ENCODE measurements at places on chromosomes 7 and 10.

DNA sequence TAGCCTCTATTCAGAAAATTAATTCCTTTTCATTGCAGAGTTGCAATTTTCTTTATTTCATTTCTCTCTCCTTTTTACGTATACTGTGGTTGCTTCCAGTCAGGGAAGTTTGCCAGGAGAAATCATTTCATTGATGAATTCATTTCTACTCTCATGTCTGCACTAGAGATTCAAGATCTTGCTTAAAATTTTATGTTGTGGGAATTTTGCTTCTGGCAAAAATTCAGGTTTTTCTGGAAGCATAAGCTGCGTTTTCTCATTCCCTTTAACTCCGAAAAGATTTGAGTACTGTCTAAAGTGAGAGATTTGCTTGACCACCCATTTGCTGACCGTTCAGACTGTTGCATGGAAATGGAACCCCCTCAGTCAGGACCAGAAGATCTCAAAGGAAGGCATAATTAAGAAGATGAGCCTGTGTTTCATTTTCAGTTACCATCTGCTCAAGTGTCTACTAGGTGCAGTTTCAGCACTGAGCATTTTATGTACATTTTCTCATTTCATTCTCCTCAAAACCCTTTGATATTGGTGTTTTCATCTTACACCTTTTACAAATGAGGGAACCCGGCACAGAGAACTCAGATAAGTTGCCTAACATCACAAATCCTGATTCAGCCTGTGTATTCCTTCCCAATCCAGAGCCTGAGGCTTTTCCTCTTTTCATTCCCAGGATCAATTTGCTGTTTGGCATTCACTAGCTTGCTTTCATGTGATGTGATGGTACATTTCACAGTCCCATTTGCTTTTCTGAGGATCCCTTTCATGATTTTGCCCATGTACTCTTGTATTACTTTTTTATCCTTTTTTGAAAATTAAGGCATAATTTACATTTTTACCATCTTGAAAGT is 3.9 kb downstream of the PTPRZ1 start:
- DNase-seq, result no peak

DNA sequence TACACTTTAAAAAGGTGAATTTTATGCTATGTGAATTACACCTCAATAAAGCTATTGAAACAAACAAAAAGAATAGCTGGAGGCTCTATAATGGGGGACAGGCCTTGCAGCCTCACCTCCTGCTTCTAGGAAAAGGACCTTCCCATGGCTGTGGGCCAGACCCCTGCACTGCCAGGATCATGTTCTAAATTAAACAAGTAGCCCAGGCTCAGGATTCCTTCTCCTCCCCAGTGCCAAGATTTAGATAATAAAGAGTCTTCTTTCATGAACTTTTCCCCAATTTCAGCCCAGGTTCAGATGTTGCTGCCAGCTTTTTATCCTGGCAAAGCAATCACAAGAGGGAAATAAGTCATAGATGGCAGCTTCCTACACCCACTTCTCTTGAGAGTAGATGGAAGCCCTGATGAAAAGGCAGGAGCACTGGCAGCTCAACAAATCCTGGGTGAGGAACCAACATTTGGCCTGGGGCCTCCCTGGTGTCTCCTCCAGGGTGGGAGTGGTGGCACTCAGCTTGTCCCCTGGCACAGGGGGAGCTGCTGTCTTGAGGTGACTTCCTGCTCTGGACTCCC is 22.2 kb upstream of the CAMK2B start:
- no peak for DNase-seq

DNA sequence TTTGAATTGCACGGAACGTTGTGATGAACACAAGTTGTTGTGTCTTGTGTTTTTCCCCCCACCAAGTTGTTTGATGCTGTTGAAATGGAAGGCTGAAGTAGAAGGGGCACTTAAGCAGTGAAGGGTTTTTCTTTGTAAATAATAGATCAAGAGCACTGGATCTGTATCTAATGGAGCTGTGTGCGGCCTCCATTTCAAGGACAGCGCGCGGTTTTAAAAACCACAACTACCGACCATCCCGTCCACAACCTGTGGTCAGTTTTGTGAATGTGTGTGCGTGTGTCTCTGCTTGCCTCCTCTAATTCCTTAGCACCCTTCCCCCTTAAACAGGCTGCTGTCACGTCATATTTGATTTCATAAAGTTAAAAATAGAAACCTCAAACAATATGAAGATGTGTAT is 165.5 kb downstream of the TCF7L2 start:
- no peak for DNase-seq

DNA sequence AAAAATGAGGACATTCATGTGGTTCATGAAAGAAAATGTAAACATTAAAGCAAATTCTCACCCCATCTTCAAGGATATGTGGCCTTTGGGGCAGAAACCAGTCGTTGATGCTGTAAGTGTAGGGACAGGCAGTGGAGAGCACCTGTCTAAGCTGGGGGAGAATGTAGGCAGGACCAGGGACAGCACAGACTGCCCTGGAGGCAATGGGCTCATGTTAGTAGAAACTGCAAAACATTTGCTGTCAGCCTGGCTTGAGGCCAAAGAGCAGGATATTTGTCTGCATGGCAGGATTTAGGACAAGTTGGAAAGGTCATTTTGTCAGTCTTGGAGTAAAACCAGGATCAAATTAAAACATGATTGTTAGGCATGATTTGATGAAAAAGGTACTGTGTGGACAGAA is 211.6 kb upstream of the AGK start:
- DNase-seq, result no peak

DNA sequence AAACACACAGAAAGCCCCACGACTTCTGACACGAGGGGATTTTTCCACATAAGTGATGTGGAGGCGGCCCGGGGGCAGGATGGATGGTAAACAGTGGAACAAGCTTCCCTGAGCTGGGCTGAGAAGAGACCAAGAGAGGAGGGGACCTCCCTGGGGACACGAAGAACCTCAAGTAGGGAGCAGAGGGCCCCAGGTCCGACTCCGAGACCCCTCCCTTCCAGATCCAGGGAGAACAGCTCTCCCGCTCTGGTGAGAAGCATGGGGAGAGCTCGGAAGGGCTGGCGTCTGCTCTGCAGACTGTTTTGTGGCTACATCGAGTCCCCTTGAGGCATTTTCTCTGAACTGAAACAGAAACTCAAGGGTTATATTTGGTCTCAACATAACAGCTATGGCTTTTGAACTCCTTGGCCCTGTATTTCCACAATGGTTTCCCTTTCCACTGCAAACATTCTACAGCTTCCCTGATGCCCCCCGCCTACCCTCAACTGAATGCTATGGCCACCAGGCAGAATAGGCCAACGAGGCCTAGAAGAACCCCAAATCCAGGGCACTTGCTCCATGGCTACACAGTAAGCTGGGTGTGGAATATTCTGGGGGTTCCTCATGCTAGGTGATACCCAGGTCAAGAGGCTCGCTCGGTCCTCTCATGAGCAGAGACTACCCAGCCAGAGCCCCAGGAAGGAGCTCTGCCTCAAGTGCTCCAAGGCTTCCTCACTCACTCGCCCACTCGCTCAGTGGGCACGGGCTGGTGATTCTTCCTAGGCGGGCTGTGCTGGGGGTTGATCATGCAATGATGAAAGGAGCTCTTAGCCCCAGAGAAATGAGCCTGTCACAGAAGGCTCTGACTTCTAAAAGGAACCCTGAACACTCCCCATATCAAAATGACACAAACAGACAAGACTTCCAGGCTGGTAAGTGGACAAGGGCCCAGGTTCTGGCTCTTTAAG is 47.5 kb downstream of the FAM53B start:
- no peak for DNase-seq

DNA sequence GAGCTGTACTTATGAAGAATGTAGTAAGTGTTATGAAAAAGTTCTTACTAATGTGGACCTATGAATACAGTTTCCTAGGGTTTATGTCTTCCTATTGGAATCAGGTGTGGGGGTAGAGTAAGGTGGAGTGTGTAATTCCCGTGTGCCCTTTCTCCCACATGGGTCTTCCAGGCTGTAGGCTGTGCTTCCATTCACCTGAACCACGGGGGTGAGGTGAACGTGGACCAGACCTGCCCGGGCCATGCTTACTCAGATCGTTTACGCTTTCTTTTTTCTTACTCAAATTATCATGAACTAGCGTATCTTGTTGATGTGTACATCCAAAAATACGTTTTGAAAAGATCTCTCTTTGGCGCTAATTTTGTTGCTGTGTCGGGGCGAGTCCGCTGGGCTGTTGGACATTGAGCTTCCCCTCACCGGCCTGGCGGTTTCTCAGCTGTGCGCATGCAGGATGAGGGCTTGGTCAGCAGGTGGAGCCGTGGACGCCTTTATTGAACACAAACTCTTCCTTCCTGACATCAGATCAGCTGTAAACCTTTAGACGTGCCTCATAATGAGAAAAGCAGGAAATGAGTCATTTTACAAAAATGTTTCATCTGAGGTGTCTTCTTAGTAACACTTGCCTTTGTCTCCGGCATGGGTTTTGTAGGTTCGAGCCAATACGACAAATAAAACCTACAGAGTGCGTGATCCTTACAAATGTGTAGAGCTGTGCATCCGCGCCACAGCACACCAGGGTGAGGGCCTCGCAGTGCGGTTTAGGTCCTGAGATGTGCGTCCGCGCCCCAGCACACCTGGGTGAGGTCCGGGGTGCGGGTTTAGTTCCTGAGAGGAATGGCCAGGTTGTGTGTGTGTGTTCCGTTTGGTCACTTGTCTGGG is 53.8 kb downstream of the WDR37 start:
- peak; percentile 56 for DNase-seq

GRCh38 chr10:59131666-59132065 is 44.8 kb upstream of the PHYHIPL start:
- no peak for DNase-seq

- no peak for DNase-seq
These were observed 803.2 kb downstream of the LRMDA start for GRCh38 chr10:76234499-76235226.

GRCh38 chr7:135769005-135769802 is 20.6 kb upstream of the FAM180A start:
- DNase-seq, result no peak

GRCh38 chr10:29227201-29227600 is 61.7 kb upstream of the LYZL1 start:
- no peak for DNase-seq

- no peak for DNase-seq
These were observed 32.3 kb downstream of the AHCYL2 start for GRCh38 chr7:129257168-129257567.

DNA sequence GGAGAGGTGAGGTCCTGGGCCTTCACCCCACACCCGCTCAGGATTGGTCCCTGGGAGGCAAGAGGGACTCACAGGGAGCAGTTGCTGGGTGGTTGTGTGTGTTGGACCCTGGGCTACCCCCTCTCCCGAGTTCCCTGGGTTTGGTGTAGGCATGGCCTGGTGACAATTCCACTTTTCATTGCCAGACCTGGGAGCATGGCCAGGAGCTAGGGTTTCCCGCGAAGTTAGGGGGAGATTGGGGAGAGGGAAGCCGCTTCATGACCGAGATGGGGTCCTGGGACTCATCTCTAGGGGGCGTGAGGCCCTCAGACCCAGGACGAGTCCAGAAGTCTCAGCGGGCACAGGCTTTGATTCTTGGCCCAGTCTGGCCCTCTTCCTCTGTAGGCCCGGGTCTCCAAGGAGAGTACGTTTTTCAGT is 606 bp downstream of the PALD1 start:
- no peak for DNase-seq

Data from stimulated activated CD8-positive, alpha-beta memory T cell treated with anti-CD3 and anti-CD28 coated beads, Interleukin-4, amount 100 ng/mL, for 4 hours (primary cell).